ENCODE measurements at places on chromosomes 4 and X.

- no peak for DNase-seq
Measured at GRCh38 chrX:123807835-123808416, 51.9 kb upstream of the XIAP start.

DNA sequence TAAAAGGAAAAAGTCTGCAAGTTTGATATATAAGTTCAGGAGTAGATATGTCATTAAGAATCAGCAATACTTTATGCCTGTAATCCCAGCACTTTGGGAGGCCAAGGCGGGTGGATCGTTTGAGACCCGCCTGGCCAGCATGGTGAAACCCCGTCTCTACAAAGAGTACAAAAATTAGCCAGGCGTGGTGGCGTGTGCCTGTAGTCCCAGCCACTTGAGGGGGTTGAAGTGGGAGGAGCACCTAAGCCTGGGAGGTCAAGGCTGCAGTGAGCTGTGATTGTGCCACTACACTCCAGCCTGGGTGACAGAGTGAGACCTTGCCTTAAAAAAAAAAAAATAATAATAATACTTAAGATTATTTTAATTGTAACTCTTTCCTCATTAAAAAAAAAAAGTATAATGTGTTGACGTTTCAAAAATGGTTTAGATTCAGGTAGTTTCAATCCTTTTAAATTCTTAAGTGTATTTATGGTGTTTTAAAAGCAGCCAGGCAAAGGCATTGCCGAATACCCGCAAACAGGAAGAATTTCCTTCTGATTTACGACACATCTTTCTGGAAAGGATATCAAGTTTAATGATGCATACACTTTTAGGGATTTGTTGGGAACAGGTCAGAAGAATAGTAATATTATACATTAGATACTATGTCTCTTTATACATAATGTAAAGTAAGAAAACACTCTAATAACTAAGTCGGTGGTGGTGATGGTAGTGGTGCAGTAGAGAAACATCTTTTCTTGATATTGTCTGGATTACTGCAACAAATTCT lies 80.9 kb downstream of the KDM6A start:
- DNase-seq, result no peak

- DNase-seq, result no peak
Measured at GRCh38 chr4:6527683-6528595, 47.0 kb upstream of the MAN2B2 start.

GRCh38 chrX:54178100-54178940 lies 4.7 kb downstream of the FAM120C start:
- no peak for DNase-seq

DNA sequence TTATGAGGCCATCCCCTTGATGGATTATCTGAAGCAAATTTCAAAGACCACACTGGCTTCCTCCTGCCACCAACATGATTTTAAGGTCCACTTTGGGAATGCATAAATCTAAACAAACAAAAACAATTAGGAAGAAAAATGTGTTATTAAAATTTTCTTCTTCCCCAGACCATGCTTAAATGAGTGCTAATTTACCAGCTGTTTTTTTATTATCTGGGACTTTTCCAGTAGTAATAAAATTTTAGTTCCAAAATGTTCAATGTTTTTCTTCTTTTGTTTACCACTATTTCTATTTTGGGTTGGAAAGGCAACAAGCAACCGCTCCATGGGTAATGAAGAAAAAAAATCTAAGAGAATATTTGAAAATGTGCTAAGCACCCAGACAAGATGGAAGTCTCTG lies 62.3 kb downstream of the POLR2B start:
- DNase-seq, result no peak

DNA sequence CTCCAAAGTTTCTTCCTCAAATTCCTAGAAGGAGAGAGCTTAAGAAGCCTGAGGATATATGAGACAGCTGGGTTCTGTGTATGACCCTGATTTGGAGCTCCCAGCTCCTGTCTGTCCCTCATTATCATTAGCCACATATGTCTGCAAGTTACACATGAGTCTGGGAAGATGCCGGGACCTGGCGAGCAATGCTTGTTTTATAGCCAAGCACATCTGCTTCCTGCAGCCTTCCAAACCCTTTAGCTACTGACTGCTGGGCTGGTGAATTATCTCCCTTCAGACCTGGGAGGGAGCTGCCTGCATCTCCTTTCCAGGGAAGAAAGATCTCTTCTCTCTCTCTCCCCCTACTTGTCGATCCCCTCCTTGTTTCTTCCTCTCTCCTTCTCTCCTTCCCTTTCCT lies 556.7 kb upstream of the BOD1L1 start:
- DNase-seq, result no peak
